ENCODE measurements at places on chromosomes 6 and 20. TPM values are rescaled to one million over a fixed set of nuclear protein-coding genes. Genes with fewer than 3 reads are reported as not detected.

The SLPI gene
- total RNA-seq, result 99.5 TPM

The NOTCH4 gene
- 2.9 TPM for total RNA-seq

The ZSCAN23 gene
- 3.1 TPM for total RNA-seq

The SPTLC3 gene
- total RNA-seq, result 1.2 TPM

The ALDH8A1 gene
- total RNA-seq, result 9.3 TPM

The MICA gene
- 48.8 TPM for total RNA-seq

The CRISP2 gene
- total RNA-seq, result not detected

The MUC21 gene
- not detected for total RNA-seq

The OOEP gene
- 0.41 TPM for total RNA-seq

All from kidney epithelial cell (primary cell).